ENCODE measurements at places on chromosomes 5 and 9.

DNA sequence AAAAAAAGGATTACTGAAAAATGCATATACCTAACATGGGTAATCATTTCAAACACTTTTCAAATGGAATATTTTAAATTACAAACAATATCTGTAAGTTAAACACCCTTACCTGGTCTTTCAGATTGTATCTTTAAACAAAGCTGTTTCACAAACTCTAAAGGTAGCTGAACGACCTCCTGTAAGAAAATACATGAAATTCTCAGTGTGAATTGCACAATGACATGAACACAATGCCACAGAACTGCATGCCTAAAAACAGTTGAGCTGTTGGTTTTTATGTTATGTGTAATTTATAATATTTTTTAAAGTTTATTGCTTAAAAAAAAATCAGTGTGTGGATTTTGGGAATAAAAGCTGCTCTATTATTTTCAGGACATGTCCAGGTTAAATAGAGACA, 17.5 kb downstream of the IPPK start:
- no peak for DNase-seq

- DNase-seq: no peak
These were observed 40.2 kb downstream of the TLR4 start for GRCh38 chr9:117744369-117744768.

- DNase-seq: no peak
These were observed 19.6 kb upstream of the FOCAD start for GRCh38 chr9:20664501-20664900.

- DNase-seq: no peak
These were observed 318.6 kb upstream of the RGMB start for GRCh38 chr5:98454904-98455303.

- no peak for DNase-seq
These were observed 122.9 kb upstream of the NFIL3 start for GRCh38 chr9:91546574-91546973.

- no peak for DNase-seq
These were observed 14.2 kb downstream of the NDUFAF2 start for GRCh38 chr5:60959156-60959555.

DNA sequence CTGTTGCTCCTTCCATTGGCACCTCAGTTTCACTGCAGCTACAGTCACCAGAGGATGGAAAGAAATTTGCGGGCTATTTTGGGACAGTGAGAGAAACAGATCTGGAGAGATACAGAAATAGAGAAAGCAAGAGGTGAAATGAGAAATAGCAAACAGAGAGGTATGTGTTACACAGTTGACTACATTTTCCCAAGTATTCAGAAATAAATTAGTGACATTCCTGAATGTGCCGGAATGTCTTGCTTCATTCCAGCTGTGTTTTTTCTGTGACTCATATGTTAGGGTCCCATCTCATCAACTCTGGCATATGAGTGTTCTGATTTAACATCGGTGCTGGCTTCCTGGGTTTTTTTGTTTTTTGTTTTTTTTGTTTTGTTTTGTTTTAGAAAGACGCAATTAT, 63.8 kb upstream of the ZNF462 start:
- peak; percentile 2 for DNase-seq

GRCh38 chr5:124140060-124140459, 606.4 kb downstream of the ZNF608 start:
- no peak for DNase-seq

GRCh38 chr5:113221294-113222176, 213.3 kb downstream of the TSSK1B start:
- no peak for DNase-seq

GRCh38 chr5:159915904-159916840, at the start of gene ADRA1B:
Gene ADRA1B, plus strand, starts transcription at chr5:159916482. Its CDS starts 424 bp downstream, at chr5:159916906.
- peak; percentile 10 for DNase-seq

GRCh38 chr5:21806943-21807342, 1046.2 kb downstream of the CDH12 start:
- no peak for DNase-seq

GRCh38 chr5:128844354-128844923, 120.8 kb upstream of the SLC27A6 start:
- no peak for DNase-seq

DNA sequence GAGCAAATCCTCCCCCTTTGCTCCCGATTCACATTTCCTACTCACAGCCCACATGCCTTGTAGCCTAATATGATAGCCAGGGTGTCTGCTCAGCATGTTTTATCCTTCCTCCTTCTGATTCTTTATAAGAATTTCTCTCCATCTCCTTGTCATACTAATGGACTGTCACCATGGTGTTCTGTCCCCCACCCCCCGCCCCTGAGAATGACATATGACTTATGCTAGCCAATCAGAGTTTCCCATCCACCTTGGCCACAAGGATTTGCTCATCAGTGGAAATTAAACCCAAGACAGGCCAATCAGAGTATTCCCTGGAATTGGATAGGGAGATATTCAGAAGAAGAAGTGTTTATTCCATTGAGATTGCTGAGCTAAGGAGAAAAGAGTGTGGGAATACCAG, 16.0 kb downstream of the ABLIM3 start:
- DNase-seq: no peak

DNA sequence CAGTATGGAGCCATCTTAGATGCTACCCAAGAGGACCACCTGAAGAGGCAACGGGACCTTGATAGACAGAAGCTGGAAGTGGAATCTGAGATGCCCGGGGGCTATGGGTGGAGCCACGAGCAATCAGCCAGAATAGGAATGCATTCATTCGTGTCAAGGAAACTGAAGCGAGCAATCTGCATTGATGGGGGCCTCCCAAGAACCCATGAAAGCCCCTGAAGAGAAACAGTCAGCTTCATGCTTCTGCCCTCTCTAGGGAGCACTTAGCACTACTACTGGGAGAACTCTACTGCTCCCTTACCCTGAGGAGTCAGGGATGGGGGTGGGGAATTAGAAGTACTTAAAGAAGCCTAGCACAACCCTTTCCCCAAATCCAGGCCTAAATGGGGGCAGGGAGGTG, 51.9 kb upstream of the TCERG1 start:
- DNase-seq: no peak

DNA sequence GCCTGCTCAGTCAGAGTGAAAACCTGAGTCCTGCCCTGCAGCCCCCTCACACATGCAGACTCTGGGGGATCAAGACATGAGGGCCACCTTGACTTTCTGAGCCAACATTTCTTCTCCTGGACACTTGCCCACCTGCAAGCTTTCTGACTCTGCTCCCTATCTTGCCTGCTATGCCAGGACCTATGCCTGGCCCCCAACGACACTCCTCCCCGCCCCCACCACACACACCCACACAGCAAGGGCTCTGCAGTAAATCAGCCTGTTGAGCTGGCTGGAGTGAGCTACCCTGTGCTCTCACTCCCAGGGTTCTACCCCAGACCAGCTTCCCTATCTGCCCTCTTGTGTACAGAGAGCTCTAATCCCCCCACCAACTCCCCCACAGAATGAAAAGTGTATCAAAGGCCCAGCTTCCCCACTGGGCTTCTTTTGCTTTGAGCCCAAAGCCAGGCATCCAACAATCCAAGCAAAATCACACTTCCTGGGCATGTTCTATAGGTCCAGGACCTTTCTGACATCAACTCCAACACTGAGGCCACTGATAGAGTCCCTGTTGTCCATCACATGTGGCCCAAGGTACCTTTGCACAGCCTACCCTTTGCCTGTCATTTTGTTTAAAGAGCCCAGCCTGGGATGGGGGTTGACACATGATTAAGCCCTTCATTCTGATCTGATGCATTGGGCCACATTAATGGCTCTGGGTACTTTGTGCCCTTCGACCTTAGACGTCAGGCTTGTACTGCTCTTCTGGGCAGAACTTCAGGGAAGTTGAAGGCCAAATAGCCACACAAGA, 7.2 kb downstream of the PDLIM4 start:
- no peak for DNase-seq

DNA sequence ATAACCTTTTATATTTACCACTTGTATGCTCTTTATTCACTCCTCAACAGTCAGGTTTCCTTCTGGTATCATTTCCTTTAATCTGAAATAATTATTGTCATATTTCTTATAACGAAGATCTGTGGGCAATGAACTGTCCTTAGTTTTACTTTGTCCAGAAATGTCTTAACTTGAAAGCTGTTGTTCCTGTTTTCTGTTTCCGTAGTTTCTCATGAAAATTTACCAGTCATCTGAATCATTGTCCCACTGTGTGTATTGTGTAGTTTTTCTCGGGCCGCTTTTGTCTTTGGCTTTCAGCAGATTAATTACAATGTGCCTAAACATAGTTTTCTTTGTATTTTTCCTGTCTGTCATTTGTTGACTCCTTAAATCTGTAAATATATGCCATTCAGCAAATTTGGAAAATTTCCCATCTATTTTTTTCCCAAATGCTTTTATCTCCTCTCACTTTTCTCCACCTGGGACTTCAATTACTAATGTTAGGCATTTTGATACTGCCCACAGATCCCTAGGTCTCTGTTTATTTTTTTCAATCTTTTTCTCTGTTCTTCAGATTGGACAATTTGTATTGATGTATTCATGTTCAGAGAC, 74.9 kb downstream of the PDE8B start:
- no peak for DNase-seq

GRCh38 chr9:93675336-93676150, 99.2 kb downstream of the PHF2 start:
- DNase-seq: no peak

- no peak for DNase-seq
These were observed 223.7 kb downstream of the DMRT2 start for GRCh38 chr9:1273859-1274258.

GRCh38 chr5:39697881-39698280, 273.1 kb upstream of the DAB2 start:
- no peak for DNase-seq

GRCh38 chr5:149174847-149175234, 33.5 kb downstream of the ABLIM3 start:
- DNase-seq: no peak

- DNase-seq: no peak
These were observed 237.7 kb upstream of the MEF2C start for GRCh38 chr5:89120719-89121118.

DNA sequence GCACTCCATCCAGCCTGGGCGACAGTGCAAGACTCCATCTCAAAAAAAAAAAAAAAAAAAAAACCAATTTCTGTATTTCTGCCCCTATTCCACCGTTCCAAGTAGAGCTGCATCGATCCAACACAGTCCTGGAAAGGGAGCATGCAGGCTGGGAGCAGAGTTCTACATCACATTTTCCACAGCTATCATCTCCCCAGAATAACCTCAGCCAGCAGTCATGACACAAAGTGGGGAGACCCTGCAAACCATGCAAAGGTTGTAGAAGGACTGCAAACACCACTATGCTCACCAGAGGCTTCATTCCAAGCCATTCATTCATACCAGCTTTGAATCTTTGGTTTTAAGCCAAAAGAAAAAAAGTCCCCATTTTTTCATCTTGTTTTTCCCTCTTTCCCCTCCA, 20.8 kb upstream of the ZNF354A start:
- no peak for DNase-seq

DNA sequence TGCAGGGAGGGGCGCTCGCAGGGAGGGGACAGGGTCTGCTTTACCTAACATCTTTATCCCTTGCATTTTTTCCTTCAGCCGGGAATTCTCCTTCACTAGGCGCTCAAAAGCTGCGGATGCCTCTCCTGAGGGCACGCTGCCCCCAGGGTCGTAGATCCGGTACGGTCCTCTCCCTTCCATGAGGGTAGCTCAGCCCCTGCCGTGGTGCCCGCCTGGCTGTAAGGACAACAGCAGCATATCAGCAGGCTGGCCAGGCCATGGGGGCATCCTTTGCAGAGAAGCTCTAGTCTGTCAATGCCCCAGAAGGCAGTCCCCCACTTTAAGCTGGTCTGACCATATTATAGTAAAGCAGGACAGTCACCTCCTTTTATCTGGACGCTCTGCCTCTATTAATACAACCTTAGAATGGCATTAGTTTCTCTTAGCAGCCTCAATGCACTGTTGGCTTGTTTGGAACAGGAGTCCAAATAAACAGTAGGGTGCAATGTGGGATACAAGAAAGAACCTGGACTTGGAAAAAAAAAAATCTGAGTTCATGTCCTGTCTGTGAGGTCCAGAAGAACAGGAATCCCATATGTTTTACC, 15.8 kb downstream of the TNIP1 start:
- no peak for DNase-seq

DNA sequence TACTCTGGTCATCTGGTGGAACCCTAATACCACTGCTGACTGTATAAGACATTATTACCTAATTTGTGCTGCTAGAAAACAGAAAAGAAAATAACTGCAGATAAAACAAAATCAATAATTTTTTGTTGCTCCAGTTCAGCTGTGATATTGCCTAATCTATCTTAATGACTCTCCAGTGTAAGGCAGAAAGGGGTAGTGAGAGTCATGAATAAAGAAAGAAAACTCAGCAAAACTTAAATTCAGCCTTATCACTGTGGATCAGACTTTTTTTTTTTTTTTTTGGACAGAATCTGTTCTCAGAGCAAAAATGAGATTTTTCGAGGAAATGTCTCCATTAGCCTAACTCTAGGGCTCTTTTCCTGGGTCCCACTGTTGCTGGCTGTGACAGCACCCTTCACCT, 1.1 kb upstream of the DOCK2 start:
- no peak for DNase-seq

GRCh38 chr5:13427827-13428557, 516.5 kb downstream of the DNAH5 start:
- no peak for DNase-seq

- no peak for DNase-seq
These were observed 3.2 kb downstream of the ZNF618 start for GRCh38 chr9:113879318-113879717.

GRCh38 chr9:12212860-12213259, 480.3 kb upstream of the TYRP1 start:
- DNase-seq: no peak

DNA sequence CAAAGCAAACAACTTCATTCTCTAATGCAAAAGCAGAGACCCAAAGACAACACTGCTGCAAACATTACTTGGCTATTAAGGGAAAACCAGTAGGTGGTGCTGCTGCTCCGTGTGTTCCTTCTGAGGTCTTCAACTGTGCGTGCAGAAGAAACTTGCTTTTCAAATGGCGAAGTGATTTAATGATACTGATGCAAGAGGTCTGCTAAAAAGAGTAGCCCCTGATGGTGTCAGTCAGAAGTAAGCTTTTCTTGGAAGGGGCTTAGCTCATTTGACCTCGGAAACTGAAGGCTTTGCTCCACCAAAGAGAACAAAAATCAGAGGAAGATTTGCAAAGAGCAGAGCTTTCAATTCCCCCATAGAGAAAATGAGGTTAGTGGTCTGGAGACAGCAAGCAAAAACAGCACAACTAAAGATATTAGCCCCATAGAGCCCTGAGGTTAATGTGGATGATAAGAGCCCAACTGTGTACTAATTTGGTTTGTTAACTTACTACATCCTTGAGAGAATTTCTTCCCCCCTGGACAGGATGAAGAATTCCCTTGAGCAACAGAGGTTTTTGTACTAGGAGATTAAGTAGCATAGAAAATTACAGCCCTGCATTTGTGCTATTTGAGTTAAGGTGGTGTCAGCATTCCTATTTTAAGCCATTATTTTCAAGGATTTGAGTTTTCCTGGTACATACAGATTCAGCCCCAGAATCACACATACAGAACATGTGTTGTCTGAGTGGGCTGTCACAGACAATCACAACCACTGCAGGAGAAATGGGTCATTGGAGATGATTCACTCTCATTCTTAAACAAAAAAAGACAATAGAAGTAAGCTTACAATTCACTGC, 153.2 kb upstream of the C9orf72 start:
- DNase-seq: peak; percentile 46

GRCh38 chr5:59241552-59241951, 652.0 kb downstream of the PDE4D start:
- no peak for DNase-seq

Measured in HepG2 (cell line).